ENCODE measurements at places on chromosomes 4 and X. TPM values are rescaled to one million over a fixed set of nuclear protein-coding genes. Genes with fewer than 3 reads are reported as not detected.

The RPA4 gene
- total RNA-seq, result 0.50 TPM

The AFF2 gene
- 0.13 TPM for total RNA-seq

The AMTN gene
- not detected for total RNA-seq

The ADH1B gene
- total RNA-seq, result not detected

The BMP3 gene
- total RNA-seq, result not detected

The MCF2 gene
- total RNA-seq, result 0.25 TPM

The TMSB15C gene
- total RNA-seq, result 2.9 TPM

The INTS6L gene
- total RNA-seq, result 25.0 TPM

The SPIN2A gene
- 0.81 TPM for total RNA-seq

The VSIG4 gene
- total RNA-seq, result not detected

The SPON2 gene
- 22.8 TPM for total RNA-seq

The ENAM gene
- not detected for total RNA-seq

The TBC1D8B gene
- total RNA-seq, result 1.4 TPM

The PNMA3 gene
- total RNA-seq, result 3.6 TPM

The F8A2 gene
- total RNA-seq, result not detected

The S100P gene
- 176 TPM for total RNA-seq

The RENBP gene
- total RNA-seq, result 12.8 TPM

The EGFL6 gene
- 3.8 TPM for total RNA-seq

The SPANXD gene
- not detected for total RNA-seq

The RTL3 gene
- total RNA-seq, result not detected

The CSAG1 gene
- not detected for total RNA-seq

The ATP8A1 gene
- total RNA-seq, result 18.7 TPM

The PPP1R2C gene
- total RNA-seq, result not detected

The ANKRD37 gene
- total RNA-seq, result 16.0 TPM

The TXK gene
- total RNA-seq, result 18.5 TPM

The STK32B gene
- not detected for total RNA-seq

The HERC5 gene
- 97.0 TPM for total RNA-seq

The TMPRSS11F gene
- not detected for total RNA-seq

The HSD17B13 gene
- total RNA-seq, result 0.10 TPM

The ZCCHC13 gene
- total RNA-seq, result not detected

The VCX3B gene
- not detected for total RNA-seq

The MAGEB2 gene
- not detected for total RNA-seq

Measured in activated CD4-positive, alpha-beta memory T cell treated with anti-CD3 and anti-CD28 coated beads, Interleukin-2, amount 10 ng/mL, durations not matched to agents 7 days and 5 days (primary cell).